ENCODE measurements at places on chromosomes 2 and 18. TPM values are rescaled to one million over a fixed set of nuclear protein-coding genes. Genes with fewer than 3 reads are reported as not detected.

The CCDC102B gene
- total RNA-seq = 7.4 TPM

GRCh38 chr2:238338710-238339394 is 18.5 kb downstream of the TRAF3IP1 start:
- ATAC-seq = no peak

GRCh38 chr2:201644001-201644400 is 698 bp upstream of the TMEM237 start:
- ATAC-seq = no peak

DNA sequence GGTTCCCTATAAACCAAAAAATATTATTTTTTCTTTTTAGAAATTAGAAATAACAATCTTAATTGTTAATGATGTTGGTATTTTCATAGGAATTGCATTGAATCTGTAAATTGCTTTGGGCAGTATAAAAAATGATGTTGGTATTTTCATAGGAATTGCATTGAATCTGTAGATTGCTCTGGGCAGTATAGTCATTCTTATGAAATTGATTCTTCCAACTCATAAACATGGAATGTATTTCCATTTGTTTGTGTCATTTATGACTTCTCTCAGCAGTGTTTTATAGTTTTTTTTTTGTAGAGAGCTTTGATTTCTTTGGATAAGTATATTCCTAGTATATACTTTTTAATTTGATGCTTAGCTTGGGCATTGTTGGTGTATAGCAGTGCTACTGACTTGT is 82.0 kb upstream of the NT5C1B start:
- no peak for ATAC-seq

The DSG4 gene
- total RNA-seq = not detected

GRCh38 chr2:176924909-176925534 is 287.6 kb upstream of the HNRNPA3 start:
- ATAC-seq = no peak

The CNTNAP5 gene
- 5.9 TPM for total RNA-seq

DNA sequence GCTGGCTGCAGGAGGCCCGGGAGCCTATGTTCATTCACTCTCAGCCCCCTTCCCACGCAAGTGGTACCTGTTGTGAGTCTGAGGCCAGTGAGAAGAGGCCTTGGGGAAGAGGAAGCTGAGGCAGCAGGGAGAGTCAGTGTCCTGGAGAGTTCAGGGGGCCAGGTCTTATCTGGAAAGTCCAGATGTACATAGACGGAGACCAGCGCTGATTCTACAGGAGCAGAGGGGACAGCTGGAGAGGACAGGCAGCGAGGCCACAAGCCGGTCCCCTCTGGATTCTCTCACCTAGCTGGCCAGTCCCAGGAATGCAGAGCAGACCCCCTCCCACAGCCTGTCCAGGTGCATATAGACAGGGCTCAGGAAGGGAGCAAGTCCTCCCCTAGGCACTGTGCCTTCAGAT is 29.1 kb upstream of the SELENOI start:
- ATAC-seq = no peak

The CAPN13 gene
- 0.21 TPM for total RNA-seq

Data from motor neuron (in vitro differentiated cells).